Activated CD4-positive, alpha-beta T cell treated with anti-CD3 and anti-CD28 coated beads, Interleukin-2, amount 10 ng/mL, durations not matched to agents 7 days and 5 days (primary cell): ENCODE measurements at places on chromosomes 11 and 22.

DNA sequence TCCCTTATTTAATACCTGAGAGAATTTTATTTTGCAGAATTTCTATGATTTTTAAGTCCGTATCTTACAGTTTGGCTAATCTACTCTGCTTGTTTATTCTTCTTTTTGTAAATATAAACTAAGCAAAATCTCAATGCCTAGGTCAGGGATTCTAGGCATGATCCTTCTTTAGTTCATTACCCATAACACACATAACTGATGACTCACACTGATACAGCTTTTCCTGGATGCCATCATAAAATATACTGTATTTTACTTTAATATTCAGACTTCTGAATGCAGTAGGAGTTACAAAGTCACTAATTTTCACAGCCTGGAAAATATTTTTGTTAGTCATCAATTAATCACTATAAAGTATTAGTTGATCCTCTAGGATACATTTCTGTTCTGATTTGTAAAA is 898.2 kb upstream of the RAG2 start:
- no peak for DNase-seq

- DNase-seq = peak; percentile 55
Measured at GRCh38 chr11:72848846-72849466, 34.7 kb downstream of the ATG16L2 start.

DNA sequence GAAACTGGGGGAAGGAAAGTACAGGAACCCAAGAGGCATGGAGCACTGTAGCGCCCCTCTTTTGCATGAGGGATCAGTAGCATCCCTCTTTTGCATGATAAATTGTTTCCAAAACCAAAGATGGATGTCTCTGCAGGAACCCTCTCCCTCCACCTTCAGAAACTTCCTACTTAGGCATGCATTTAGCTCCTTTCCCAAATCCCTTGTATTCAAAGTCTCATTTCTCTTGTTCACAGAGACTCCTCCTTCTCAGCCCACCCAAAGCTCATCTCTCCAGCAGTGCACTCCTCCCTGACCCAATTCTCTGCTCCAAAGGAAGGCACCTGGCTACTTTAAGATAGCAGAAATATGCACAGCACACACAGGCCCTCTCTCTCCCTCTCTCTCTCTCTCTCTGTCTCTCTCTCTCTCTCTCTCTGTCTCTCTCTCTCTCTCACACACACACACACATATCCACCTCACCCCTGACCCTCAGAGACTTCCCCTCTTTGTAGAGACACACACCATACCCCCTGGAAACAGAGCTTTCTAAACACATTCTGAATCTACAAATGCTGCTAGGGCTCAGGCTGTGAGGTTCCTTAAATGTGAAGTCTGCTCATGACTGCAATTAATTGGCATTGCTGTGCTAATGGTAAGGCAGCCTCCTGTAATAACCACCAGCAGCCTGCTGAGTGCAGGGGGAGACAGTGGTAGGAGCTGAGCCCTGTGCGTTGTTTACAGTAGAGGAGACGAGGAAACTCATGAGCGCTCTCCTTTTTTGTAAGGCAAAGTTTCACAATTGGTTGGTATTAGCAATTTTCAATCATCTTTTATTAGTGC is 519.6 kb downstream of the NTM start:
- no peak for DNase-seq

- no peak for DNase-seq
Measured at GRCh38 chr22:23704829-23705228, 14.0 kb downstream of the RGL4 start.

DNA sequence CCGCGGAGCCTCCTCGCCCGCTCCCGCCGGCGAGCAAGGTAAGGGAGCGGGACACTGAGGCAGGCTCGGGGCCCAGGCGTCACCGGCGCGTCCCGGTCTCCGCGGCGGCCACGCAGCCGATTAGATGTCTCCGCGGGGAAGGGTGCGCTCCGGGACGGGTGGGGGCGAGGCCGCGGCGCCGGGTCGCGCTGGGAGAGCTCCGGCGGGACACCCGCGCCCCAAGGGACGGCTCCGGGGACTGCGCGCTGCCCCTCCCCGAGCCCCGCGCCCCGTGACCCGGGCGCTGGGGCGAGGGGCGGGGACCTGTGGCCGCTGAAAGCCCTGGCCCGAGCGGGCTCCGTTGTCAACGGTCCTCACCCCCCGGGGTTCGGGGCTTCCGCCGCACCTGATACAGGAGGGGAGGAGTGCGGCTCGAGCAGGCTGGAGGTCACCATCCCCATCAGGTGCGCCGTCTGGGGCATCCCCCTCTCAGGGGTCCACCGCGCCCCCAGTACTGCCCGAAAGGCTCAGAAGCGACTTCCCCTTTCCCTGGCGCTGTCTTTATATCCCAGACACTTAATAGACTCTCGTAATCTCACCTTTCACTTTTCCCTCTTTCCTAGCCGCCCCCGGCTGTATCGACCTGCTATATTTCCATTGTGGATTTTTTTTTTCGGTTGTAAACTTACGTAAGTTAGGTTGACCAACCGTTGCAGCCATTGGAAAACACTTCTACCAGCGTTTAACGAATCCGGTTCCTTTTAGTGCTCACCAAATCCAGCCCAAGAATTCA is 573 bp downstream of the PPFIA1 start:
- DNase-seq = peak; percentile 43

- no peak for DNase-seq
Measured at GRCh38 chr11:114088216-114088615, 28.7 kb downstream of the ZBTB16 start.

- DNase-seq = peak; percentile 63
Measured at GRCh38 chr11:45233121-45233803, 52.9 kb downstream of the SYT13 start.

- DNase-seq = no peak
Measured at GRCh38 chr11:44855493-44855849, 95.2 kb downstream of the TP53I11 start.

DNA sequence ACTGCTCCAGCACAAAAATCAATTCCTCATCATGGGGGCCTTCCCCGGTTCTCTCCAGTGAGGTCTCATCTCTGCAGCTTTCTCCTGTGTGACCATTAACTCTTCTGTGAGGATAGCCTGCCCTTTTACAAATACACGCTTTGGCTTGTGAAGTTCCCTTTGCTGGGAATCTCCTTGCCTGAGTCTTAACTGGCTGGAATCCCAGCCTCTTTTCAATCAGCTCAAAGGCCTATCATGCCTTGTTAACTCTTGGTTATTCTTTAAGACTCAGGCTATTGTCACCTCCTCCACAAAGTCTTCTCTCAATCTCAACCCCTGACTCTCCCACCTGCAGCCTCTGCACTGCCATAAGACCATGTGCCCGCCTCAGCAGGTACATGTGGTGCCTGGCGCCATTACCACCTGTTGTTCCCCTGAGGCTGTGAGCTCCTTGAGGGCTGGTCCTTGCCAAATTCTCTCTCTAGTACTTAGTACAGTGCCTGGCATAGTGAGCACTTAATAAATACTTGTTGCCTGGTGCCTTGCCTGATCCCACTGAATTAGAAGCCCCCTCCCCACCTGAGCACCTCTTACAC is 128.2 kb downstream of the ST3GAL4 start:
- DNase-seq = no peak

GRCh38 chr11:134358165-134358855 is 26.5 kb downstream of the GLB1L2 start:
- DNase-seq = no peak
